ENCODE measurements at places on chromosomes 11 and 22.

DNA sequence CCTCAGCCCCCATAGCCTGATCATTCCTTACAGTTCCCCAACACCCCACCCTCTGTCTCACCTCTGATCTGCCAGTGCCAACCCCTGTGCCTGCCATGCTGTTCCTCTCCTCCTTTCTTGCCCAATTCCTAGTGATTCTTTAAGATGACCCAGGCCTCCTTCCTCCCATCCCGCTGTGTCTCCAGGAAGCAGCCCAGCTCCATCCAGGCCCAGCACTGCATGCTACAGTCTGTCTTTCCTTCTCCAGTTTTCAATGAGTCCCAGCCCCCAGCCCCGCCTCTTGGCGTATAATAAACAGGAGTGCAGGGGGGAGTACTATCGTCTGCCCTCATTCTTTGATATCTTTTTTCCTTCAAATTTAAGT is 12.3 kb downstream of the LTBP3 start:
- no peak for DNase-seq

DNA sequence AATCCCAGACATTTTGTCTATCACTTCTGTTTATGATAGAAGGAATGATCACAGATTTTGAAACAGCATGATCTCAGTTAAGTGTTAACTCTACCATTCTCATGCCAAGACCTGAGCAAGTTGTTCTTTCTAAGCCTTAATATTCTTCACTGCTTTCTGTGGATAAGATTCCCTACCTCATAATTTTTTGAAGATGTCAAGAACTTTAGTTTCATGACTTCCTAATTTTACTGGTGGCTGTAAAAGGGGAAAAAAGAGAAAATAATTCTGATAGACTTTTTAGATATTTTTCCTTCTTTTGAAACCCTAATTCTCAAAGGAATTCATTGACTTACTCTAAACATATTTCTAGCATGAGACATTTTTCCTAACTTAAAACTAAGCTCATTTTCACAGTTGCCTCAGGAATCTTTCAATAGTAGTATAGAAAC is 520.0 kb upstream of the LUZP2 start:
- no peak for DNase-seq

DNA sequence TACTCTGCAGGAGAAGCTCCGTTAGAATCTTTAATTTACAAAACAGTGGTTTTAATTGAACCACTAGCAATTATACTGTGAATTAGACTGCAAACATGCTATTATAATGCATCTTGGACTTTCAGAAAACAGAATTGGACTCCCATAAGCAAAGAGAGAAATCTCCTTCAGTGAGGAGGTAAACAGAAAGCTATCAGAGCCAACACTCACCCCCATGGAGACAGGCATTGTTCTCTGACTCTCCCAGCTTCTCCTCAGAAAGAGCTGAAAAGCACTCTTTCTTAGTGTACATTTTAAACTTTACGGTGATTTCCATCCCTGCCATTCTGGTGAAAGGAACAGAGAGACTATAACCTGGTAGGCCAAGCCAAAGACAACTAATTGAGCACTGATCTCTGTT is 176.9 kb downstream of the GRIA4 start:
- DNase-seq, result no peak

DNA sequence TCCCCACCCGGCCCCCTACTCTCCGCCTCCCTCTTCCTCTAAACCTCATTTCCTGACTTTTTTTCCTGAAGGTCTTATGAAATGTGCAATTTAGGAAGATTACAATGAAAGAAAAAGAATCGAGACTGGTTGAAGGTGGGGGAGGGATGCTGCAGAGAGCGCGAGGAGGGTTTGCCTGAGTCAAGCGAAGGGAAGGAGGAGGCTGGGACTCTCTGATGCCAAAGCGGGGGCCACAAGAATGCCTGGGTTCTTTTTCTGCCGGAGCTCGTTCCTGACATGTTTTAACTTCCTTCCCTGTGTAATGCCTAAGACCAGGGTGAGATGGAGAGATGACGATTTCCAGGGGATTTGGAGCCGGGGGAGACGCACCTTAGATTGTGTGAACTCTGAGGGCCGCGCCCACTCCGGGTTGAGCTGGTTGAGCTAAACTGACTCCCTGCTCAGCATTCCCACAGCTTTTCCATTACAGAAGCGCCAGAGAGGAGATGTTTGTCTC is 270.5 kb upstream of the SORL1-AS1 start:
- no peak for DNase-seq

DNA sequence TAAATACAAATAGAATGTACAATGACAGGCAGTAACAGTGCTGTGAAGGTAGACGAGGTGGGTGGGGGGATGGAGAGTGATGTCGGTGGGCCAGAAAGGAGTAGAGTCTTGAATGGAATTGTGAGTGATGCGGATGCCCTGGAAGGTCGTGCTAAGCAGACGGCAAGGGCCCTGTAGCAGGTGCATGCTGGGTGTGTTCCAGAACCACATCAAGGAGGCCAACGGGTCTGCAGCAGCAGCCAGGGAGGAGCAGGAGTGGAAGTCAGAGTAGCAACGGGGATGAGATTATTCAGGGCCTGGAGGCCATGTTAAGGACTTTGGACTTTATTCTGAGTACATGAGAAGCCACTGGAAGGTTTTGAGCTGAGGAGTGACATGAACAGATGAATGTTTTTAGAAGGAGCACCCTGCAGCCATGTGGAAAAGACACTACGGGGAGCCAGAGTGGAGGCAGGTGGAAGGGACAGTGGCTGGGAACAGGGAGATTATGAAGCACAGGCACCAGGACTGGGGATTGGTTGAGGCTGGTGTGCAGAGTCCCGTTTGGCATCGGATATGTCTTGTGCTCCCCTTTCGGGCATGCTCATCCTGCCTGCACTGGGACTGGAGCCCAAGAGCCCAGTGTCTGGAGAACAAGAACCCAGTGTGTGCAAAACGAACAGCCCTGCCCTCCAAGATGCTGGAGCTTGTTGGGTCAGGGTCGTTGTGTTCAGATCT is 74.1 kb downstream of the COMMD9 start:
- no peak for DNase-seq

DNA sequence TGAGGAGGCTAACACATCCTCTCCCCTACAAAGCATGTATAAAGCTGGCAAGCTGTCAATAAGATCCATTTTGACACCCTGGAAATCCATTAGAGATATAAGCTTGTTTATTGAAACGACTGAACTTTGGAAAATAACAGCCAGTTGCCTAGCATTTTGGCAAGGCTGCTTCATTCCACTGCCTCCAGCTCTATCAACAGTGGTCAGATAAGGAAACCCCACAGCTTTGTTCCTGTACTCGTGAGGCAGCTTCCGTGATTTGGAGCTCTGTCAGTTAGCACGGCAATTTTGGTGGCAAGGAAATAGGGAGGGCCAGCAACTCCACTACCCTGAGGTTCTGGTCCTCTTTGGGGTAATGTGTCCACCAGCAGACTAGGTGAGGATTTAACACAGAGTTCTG is 2.0 kb upstream of the OR51S1 start:
- no peak for DNase-seq

GRCh38 chr11:23789938-23790371 is 706.9 kb upstream of the LUZP2 start:
- DNase-seq, result no peak

GRCh38 chr11:103680826-103681225 is 355.6 kb upstream of the DDI1 start:
- no peak for DNase-seq

DNA sequence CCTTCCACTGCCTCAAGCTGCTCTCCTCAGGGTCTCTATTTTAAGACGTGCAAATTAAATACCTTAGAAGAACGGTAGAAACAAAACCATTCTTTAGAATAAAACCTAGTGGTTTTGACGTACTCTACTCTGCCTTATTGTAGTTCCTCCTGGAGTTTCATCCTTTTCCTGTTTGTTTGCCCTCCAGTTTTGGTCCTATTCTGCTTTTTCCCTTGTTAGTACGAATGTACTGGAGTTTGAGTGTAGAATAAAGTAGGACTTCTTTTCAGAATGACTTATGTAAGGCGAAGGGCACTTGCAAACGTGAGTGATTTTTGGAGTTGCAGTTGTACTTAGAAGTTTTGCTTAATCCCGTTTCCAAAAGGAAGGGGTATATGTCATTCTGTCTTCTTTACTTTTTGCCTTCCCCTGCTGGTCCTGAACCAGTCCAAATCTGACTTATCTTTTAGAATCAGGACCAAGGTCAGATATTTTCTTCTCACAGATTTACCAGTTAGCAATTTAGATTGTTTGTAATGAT is 1.4 kb downstream of the SIK2 start:
- peak; percentile 17 for DNase-seq

DNA sequence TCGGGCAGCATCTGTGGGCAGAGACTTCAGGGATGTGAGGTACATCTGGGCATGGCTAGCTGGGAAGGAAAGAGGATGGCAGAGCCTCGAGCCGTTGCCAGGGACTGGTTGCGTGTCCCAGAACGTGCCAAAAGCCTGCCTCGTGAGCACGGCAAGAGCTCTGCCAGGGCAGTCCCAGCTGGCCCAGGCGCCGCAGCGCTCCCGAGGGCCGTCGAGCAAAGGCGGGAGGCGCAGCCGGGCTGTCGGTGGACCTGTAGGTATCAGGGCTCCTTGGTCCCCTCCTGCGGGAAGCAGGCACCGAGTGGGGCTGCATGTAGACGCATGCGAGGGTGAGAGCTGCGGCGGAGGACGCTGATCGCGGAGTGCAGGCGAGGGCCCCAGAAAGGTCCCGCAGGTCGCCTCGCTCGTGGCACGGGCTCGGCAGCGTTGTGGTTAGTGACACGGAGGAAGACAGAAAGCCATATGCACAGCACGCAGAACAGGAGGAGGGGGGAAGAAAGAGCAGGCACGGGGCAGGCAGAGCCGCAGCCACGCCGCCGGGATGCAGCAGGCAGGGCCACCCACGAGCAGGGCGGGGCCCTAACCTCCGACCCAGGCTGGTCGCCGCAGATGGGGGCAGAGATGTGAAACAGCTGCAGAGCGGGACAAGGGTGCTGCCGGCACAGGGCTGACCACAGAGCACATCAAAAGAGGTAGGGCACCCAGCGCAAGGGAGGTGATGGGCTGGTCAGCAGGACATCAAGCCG is 18.0 kb downstream of the LSP1 start:
- DNase-seq, result peak; percentile 46

GRCh38 chr11:11748706-11749365 is 92.9 kb upstream of the USP47 start:
- no peak for DNase-seq

GRCh38 chr11:95339086-95339901 is 108.3 kb upstream of the SESN3 start:
- DNase-seq, result no peak

DNA sequence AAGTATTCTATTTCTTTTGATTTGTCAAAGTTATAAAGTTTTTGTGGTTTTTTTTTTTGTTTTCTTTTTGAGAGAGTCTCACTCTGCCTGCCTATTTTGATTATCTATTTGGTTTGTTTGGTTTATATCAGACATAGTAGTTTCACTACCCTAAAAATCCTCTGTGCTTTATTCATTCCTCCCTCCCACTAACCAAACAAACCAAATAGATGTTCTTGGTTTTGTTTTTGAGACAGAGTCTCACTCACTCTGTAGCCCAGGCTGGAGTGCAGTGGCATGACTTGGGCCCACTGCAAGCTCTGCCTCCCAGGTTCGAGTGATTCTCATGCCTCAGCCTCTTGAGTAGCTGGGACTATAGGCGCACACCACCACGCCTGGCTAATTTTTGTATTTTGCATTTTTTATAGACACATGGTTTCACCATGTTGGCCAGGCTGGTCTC is 67.9 kb downstream of the ENTHD1 start:
- DNase-seq, result no peak

GRCh38 chr11:70174547-70175235 is 28.4 kb upstream of the FADD start:
- no peak for DNase-seq

GRCh38 chr11:124085583-124085982 is 29.7 kb upstream of the VWA5A start:
- no peak for DNase-seq

DNA sequence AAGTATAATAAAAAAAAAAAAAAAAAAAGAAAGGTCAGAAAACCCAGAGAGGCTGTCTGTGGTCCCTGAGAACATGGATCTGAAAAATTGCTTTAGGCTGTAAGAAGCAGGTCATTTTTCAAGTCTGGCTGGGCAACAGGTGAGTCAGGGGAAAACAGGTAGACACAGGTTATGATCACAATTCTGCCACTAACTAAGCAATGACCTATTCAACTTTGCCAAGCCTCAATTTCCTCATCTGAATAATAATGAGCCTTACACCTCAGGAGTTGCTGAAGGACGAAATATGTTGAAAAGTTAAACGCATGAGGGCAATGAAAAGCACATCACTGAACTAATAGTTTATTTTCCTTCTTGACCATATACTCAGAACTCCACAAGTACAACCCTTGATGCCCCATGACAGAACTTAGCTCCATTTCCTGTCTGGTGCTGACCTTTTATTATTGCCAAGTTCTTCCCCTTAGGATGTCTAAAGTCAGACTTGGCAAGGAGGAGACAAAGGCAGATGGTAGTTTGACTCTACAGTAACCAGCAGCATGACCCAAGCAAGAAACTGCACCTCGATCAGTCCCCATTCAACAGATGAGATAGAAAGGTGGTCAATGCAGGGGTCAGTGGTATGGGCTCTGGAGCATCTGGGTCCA is 93.6 kb downstream of the SYN3 start:
- DNase-seq, result no peak

- DNase-seq, result no peak
Observed at GRCh38 chr22:47126344-47126811, 363.9 kb downstream of the TBC1D22A start.

DNA sequence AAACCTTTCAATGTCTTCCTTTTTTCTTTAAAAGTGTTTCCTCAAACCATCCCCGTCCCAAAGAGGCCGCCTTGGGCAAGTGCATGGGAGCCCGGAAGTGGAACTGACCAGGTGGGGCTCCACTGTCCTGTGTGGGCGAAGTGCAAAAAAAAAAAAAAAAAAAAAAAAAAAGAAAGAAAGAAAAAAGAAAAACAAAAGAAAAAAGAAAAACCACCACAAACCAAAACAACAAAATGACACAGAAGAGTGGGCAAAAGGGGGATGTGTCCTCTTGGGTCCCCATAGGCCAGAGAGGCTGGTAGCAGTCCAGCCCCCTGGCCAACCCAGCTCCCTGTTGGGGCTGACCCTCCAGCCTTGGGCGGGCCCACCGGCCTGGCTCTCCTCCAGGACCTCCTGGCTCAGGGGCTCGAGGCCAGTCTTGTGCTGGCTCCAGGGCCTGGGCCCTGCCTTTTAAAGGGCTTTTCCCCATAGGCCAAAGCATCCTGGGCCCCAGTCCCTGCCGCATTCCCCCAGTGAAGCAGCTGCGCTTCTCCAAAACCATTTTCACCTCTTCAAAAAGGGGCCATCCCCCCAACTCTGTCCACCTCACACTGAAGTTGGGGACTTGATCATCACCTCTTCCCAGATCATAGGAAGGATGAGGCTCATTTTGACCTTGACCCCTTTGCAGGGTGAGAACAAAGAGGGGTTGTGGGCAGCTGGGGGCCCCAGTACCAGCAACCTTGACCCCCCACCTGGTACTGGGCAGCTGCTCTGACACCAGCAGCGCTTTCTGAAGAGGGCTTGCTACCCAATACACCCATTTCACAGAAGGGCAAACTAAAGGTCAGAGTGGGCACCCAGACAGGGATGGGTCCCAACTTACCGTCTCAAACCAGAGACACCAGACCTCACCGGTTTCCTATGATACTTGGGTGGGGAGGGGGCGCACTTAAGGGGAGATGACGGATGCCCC is 9.4 kb downstream of the CBX6 start:
- DNase-seq, result no peak

- DNase-seq, result no peak
Observed at GRCh38 chr22:47851586-47851985, 1089.1 kb downstream of the TBC1D22A start.

- no peak for DNase-seq
Observed at GRCh38 chr11:95516786-95517185, 272.8 kb downstream of the FAM76B start.

- no peak for DNase-seq
Observed at GRCh38 chr11:76997512-76997911, 36.7 kb upstream of the B3GNT6 start.

GRCh38 chr22:26941896-26942636 is 284.7 kb downstream of the MIAT start:
- DNase-seq, result no peak
